ENCODE measurements at places on chromosomes 3 and 15.
A peak's percentile ranks its signal among the peaks of the same experiment; 100 is the strongest.

GRCh38 chr3:128041344-128041743, 10.9 kb upstream of the SEC61A1 start:
- no peak for DNase-seq

DNA sequence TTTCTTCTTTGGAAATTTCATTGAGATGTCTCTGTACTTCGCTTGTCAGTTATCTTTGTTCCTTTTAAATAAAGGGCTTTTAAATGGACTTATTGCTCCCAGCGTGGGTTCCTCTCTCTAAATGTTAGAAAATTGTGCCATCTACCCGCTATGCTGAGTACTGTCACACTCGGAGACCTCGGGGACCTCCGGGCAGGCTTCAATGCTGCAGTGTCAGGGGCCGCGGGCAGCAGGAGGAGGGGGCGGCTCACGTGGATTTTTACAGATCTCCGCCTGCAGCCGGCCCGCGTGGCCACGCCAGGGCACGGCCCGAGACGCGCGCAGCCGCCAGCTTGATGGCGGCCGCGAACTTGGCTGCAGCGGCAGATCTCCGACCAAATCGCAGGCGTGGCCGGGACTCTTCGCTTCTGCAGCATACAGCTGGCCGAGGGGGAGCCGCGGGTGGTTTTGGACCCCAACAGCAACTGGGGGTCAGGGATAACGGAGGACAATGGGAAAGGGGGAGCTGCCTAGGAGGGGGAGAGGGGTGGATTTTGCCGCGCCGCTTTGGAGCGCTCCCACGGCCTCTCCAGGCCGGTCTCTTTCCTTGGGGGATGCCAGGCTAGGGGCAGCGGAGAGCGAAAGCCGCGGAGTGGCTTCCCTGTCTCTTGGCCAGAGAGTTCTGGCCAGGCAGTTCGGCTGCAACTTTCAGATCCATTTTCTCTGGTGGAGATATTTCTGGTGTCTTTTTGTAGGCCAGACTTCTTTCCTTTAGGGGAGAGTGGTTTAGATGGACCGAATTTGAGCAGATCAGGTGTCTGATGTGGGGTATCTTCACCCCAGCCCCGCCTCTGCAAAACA, 15.3 kb downstream of the NR2F2 start:
- no peak for DNase-seq

DNA sequence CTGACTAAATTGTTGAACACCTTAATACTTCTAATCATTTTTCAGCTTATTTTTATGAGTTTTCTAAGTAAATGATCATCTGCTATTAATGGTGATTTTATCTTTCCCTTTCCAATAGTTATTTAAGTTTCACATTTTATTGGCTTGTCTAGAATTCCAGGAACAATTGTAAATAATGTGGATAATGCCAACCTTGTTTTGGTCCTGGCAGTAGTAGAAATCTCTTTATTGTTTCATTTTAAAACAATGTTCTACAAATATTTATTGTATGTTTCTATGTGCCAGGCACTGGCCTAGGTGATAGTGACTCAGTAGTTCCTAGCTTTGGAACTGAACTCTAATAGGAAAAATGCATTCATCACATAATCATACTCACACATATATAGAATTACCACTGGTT, 264.1 kb downstream of the ADAMTSL3 start:
- no peak for DNase-seq

- DNase-seq = no peak
Measured at GRCh38 chr3:14789640-14790285, 29.0 kb upstream of the FGD5 start.

DNA sequence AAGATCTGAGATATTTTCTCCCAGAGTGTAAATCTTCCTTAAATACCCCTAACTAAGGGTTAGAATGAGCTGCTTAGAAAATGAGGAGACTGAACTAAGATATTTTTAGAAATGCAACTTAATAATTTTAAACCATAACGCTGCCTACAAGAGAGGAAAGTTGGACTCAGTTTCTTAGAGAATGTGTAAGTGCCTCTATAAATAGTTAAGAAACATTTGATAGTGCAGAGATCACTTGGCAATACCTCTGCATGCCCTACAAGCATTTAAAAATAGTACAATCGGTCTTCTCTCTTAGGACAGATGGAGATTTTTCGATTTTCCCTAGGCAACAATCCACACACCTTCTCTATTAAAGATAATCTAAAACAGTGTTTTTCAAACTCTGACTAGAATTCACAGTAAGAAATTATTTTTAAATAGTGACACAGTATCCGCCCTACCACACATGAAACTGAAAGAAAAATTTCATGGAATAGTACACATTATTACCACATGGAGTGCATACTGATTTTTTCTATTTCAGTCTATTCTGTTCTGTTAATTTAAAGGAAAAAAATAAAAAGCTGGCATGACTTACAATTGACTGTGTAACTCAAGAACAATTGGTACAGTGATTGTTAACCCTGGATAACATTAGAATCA, 83.2 kb downstream of the GADL1 start:
- no peak for DNase-seq

DNA sequence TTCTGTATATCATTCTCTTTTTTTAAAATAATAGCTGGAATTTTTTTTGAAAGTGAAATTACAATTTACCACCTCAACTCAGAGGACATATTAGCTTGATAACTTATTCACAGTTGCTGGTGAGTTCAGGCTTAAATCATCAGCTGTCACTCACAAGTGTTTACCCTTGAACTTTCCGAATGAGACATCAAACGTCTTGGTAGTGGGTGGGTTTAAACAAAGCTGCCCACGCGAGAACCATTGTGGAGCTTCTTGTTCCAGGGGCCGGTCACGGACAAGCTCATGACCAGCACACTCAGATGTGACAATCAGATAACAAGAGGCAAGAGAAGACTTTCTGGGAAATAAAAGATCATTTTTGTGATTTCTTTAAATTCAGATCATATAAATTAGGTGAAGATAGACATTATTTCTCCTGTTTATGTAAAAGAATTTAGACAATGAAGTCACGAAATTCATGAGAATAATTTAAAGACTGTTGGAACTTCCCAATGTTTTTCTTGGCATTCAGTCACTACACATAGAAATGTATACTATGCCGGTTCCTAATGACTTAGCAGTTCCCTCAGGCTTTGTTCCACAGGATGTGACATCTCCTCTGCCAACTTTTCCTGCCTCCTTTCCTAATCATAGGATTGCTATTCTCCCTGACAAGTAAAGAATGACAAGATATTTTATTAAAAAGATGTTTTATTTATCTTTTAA, 29.3 kb downstream of the BTD start:
- no peak for DNase-seq

- DNase-seq = no peak
Measured at GRCh38 chr15:69600556-69601085, 148.0 kb downstream of the RPLP1 start.

DNA sequence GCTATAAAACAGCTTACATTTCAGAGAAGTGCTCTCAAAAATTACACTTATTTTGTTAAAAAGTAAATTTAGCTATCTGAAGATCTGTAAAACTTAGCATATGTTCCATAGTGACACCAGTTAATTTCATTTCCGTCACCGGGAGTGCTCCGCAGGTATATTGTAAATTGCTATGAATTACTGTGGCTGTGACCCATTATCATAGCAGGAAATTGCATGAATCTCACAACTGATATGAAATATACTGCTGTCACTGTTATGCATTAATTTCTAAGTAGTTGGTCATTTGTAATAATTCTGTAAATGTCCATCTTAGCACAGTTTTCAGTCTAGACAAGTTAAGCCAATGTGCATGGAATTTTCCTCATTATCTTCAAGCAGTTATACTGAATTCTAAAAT, 91.2 kb downstream of the EPHA3 start:
- DNase-seq = no peak

DNA sequence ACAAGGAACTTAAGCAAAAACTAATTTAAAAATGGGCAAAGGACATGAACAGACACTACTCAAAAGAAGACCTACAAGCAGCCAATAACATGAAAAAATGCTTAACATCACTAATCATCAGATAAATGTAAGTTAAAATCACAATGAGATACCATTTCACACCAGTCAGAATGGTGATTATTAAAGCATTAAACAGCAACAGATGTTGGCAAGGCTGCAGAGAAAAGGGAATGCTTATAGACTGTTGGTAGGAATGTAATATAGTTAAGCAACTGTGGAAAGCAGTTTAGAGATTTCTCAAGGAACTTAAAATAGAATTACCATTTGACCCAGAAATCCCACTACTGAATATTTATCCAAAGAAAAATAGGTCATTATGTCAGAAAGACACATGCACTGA, 482.2 kb downstream of the SQOR start:
- no peak for DNase-seq

- DNase-seq = no peak
Measured at GRCh38 chr3:164737174-164737573, 341.1 kb downstream of the SI start.

GRCh38 chr3:6779140-6779539, 81.8 kb upstream of the GRM7 start:
- DNase-seq = peak; percentile 0

DNA sequence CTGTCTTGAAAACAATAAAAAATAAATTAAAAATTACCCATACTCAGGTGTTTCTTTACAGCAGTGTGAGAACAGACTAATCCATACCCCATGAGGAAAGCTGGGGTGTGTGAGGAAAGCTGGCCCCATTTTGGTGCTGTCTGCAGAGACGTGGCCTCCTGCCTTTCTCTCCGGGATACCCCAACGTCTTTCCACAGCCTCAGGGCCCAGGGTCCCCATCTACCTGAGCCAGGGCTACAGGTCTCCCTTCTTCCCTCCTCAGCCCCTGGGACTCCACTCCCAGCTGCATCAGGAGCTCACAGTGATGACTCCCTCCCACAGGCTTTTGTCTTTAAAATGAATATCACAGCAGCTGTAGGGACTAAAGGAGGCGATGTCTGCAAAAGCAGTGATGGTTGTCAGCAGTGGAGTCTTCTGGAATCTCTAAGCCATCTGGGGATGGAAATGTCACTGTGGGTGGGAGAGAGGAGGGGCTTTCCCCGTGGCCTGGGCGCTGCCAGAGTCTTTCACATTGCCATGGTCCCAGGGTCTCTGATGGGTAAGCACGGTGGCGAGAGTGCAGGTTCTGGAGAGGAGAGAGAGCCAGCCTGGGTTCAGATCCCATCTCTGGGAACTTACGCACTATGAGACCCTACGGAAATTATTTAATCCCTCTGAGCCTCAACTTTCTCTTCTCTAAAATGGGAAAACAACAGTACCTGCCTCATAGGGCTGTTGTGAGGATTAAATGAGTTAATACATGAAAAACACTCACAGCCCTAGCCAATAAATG, 259.3 kb downstream of the PLCL2 start:
- no peak for DNase-seq

- DNase-seq = no peak
Measured at GRCh38 chr3:71578054-71578751, 5.3 kb downstream of the FOXP1 start.

All from stimulated activated CD4-positive, alpha-beta T cell treated with anti-CD3 and anti-CD28 coated beads, Interleukin-2, amount 100 ng/mL, for 24 hours (primary cell).